ENCODE measurements at places on chromosomes 2 and 18.
A peak's percentile ranks its signal among the peaks of the same experiment; 100 is the strongest.

- peak; percentile 3 for DNase-seq
Measured at GRCh38 chr2:53575721-53576124, 191.9 kb upstream of the CHAC2 start.

DNA sequence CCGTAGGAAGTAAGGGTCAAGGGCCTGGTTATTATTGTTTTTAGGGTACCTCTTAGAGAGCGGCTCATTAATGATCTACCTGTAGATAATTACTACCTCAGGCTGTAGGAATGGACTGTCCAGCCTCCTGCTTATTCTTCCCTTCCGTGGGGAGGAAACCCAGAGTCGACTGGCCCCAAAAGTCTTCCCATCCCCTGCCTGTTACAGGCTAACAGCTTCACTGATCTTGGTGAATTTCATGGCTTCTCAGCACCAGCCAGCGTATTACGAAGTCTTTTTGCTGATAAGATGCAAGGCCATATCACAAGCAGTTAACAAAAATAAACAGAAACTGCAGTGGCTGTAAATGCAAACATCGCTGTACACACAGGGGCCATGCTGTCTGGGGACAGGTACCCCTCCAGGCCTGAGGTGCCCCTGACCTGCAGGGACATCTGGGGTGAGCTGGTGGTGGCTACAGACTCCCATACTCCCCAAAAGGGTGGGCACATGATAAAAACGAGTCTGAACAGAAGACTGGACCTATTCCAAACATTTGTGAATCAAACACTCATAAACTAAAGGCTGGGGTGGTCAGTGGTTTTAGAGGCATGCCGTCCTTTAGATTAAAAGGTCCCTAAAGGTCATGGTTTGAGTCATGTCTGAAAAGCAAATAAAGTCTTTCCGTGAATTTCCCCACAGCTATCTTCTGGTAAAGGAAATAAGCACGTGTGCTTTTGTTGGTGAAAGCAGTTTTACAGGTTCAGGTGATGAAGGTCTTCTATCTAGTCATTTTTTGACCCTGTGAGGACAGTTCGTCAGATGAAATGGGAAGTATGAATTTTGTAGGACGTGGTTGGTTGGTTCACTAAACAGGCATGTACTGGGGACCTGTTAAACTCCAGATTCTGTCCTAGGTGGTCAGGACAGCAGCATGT, 36.7 kb downstream of the TTC39C start:
- peak; percentile 57 for DNase-seq

DNA sequence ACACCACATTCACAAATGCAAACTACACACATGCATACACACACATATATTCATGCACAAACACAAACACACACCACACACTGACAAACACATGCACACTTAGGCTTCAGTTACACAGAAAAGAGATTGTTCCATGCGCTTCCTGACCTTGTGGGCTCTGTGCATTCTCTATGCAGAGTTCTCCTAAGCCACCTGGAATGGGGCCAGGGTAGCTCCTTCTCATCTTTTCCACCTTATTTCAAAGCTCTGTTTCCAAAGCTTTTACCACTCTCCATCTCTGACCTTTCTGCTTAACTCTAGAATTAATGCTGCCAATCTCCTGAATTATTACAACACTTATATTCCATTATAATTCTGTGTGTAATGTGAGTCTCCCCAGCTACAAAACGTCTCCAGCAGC, 522.3 kb upstream of the MYT1L start:
- no peak for DNase-seq

- DNase-seq = peak; percentile 4
Measured at GRCh38 chr2:80288576-80288975, 16.0 kb downstream of the LRRTM1 start.

DNA sequence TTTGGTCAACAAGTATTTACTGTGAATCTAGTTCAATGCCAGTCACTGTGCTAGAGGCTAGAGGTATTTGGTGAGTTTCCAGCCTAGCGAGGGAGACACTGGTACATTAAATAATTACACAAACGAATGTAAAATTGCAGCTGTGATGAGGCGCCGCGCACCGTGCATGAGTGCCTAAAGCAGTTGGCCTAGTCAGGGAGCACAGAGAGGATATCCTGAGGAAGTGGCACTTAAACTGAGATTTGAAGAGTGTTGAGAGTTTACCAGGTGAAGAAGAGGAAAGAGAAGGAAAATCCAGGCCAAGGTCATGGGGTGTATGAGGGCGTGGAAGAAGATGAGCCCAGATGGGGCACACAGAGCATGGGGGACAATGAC, 157.6 kb upstream of the NDUFV2 start:
- DNase-seq = no peak

Data from fibroblast of mammary gland (primary cell).